Activated CD4-positive, alpha-beta memory T cell treated with anti-CD3 and anti-CD28 coated beads for 36 hours (primary cell): ENCODE measurements at places on chromosomes 11 and 22. TPM values are rescaled to one million over a fixed set of nuclear protein-coding genes. Genes with fewer than 3 reads are reported as not detected.

DNA sequence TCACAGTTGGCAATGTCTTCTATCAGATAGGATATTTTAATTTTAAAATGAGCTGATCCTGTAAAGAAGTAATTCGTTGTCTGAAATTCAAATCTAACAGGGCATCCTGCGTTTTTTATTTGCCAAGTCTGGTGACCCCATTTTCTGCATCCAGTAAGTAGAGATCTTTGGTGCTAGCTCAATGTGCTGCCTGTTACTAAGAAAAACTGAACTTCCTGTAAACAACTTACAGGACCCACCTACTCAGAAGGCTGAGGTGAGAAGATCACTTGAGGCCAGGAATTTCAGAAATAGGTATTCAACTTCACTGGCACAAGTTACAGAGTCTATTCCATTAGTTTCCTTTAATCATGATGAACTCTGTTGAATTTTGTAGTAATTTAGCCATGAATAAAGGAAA, 4.0 kb downstream of the ARL14EP start:
- DNase-seq: no peak

DNA sequence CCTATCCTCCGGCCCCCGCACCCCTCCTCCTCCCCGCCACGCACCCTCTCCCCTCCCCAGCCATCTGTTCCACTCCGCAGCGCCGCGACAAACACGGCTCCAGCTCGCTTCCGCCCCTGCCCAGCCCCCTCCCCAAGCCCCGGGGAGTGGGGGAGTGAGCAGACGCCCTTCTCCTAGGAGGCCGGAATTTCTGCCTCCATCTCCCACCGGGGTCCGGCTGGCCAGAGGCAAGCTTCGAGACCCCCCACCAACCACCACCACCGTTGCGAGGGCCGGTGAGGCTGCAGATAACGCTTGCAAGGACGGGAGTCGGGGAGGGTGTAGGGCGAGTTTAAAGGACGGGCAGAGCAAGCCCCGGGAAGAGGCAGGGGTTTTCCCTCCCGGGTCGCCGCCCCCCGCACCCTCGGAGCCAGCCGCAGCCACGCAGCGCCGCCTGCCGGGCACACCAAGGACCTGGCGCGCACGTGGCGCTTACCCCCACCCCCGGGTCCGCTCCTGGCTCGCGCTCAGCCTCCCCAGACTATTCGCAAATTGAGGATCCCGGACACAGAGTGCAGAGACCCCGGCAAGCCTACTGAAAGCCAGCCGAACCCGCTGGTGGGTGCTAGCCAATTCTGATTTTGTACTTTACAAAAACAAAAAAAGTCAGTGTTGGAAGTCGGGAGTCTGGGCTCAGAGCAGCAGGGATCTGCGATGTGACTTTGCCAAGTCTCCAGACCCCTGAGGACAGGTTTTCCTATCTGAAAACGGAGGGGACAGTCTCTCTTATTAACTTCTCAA, 22.6 kb downstream of the RTN4RL2 start:
- DNase-seq: peak; percentile 75

DNA sequence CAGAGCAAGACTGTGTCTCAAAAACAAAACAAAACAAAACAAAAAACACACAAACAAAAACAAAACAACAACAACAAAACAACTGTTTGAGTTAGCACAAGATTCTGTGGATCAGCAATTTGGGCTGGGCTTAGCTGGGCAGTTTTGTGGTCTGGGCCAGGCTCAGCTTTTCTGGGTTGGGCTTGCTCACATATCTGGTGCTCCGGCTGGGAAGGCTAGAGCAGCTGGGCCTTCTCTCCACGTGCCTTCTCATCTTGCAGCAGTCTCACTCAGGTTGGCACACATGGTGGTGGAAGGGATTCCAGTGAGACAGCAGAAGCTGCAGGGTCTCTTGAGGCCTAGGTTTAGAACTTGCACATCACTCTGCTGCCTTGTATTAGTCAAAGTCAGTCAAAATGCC, 35.7 kb downstream of the EIF3F start:
- no peak for DNase-seq

- no peak for DNase-seq
These were observed at the start of gene ELF5 for GRCh38 chr11:34513682-34514449. TSS of gene ELF5 (minus strand) at chr11:34513794. CDS start at chr11:34505749, 8,045 bp downstream.

- DNase-seq: no peak
These were observed 63.1 kb upstream of the CCDC90B start for GRCh38 chr11:83349296-83349695.

- no peak for DNase-seq
These were observed 376.5 kb downstream of the BUD13 start for GRCh38 chr11:116396331-116396730.

GRCh38 chr22:20508815-20509271, 1.4 kb downstream of the MED15 start:
- peak; percentile 14 for DNase-seq

DNA sequence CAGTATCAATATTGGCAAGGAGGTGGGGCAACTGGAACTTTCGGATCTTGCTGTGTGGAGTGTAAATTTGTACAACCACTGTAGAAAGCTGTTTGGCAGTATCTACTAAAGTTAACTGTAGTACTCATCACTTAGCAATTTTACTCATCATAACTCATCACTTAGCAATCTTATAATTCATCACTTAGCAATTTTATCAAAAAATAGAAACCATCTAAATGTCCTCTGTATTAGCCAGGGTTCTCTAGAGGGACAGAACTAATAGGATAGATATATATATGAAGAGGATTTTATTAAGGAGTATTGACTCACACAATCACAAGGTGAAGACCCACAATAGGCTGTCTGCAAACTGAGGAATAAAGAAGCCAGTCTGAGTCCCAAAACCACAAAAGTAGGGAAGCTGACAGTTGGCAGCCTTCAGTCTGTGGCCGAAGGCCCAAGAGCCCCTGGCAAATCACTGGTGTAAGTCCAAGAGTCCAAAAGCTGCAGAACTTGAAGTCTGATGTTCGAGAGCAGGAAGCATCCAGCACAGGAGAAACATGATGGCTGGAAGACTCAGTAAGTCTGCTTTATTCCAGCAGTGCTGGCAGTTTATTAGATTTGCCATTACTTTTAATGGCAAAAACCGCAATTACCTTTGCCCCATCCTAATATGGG, 92.9 kb upstream of the USP47 start:
- no peak for DNase-seq

GRCh38 chr11:14567064-14567651, 47.0 kb upstream of the PSMA1 start:
- DNase-seq: no peak

DNA sequence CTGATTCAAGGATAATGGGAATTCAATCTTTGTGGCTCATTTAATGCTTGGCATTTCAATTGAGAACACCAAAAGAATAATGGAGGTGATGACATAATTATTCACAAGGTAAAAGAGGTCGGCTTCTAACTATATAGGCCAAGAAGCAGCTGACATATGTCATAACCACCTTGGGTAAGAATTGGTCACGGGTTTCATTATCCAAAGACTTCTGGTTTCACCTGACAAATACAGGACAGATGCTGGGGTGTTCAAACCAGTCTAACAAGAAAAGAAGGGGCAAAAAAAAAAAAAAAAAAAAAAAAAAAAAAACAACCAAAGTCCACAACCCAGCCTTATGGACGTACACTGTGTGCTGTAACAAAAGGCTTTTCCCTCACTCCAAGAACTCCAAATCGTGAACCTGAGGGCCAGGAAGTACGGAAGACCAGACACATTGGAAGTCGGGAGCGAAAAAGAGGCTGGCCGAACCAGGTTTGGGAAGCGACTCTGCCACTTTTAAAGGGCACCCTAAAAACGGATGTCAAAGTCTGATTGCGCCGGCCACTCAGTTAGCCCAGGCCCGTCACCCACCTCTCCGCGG, 385 bp downstream of the HARBI1 start:
- DNase-seq: no peak

DNA sequence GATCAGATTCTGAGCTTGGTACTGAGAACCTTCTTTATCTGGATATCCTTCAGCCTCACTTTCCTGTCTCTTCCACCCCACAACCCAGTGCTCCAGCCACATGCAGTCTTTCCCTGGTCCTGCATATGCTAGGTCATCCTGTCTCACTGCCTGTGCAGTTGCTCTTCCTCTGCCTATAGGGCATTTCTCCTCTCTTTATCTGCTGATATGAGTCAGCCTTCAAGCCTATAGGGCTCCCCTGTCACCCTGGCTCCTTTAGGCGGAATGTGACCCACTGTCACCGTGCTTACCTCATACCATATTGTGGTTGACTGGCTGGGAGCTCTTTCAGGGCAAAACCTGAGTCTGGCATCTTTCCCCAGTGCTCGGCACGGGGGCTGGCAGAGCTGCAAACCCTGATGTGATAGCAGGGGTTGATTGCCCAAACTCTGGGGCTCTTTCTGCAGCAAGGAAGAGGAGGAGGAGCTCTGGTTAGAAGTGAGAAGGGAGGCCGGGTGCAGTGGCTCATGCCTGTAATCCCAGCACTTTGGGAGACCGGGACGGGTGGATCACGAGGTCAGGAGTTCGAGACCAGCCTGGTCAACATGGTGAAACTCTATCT, 26.3 kb downstream of the MEI1 start:
- DNase-seq: peak; percentile 11

DNA sequence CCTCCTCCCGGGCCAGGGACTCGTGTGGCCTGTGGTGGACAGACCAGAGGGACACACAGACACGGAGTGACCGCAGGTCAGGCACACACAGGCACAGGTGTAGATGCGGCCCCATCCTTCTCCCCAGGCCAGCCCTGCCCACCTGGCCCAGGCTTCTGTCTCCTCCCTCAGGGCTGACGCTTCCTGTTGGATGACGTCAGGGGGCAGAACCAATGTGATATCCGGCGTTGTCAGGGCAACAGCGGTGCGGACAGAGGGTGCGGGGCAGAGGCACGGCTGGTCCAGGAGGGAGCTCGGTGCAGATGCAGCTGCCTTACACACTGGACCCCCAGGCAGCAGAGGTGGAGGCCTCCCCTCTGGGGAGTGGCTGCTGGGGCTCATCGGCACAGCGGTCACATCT, 2.9 kb upstream of the TUBGCP6 start:
- peak; percentile 77 for DNase-seq

DNA sequence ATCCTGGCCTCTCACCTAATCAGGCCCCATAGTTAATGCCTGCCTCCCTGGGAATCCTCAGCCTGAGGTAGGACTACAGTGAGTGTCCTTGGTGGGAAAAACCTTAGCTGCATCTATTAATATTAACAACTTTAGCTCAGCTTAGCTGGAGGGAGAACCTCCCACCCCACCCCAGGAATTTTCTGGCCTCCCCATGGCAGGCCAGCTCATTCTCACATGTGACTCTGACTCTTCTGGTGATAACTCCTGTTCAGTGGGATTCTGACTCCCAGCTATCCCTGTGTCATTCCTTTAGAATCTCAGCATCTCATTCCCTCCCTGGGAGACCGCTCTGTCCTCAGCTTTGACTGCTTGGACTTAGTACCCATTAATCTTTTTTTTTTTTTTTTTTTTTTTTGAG, 14.5 kb downstream of the ART5 start:
- no peak for DNase-seq

- no peak for DNase-seq
These were observed 10.3 kb downstream of the SCARF2 start for GRCh38 chr22:20427104-20427944.

DNA sequence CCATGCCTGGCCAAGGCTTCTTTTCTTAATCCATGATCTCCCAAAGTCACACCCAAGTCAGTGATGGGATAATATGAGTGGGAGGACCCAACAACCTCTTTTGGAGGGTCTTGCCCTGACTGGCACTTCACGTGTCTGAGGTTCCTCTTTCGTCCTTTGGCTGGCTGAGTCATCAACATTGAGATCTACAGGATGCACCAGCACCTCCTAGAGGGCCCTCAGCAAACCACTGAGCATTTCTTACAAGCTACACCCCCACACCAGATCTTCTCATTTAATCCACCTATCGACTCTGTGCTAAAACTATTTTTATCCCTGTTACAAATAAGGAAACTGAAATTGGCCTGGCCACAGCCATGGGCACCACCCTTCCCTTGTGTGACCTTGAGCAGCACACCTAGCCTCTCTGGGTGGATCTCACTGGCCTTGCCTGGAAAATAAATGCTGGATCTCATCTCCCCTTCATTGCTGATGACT, 63.4 kb downstream of the FLI1 start:
- peak; percentile 84 for DNase-seq

DNA sequence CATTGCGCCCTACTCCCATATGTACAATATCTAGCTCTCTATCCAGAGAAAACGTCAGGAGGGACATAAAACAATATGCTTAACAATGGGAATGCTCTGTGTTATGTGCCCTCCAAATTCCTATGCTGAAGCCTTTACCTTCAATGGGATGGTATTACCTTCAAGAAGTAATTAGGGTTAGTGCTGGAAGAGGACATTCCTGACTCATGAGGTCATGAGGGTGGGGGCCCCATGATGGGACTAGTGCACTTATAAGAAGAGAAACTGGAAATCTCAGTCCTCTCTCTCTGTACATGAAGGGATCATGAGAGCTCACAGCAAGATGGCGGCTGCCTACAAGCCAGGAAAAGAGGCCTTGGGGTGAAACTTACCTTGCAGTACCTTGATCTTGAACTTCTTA, 20.3 kb downstream of the MMP20 start:
- no peak for DNase-seq

- no peak for DNase-seq
These were observed at the start of gene FCHSD2 for GRCh38 chr11:73142128-73142377. TSS of gene FCHSD2 (minus strand) at chr11:73142318. CDS start at chr11:73141877, 441 bp downstream.

GRCh38 chr11:63553759-63554158, 9.4 kb downstream of the PLAAT2 start:
- DNase-seq: peak; percentile 74

- DNase-seq: no peak
These were observed 109.7 kb upstream of the CLPB start for GRCh38 chr11:72543849-72544542.

GRCh38 chr11:18145025-18145424, 12.7 kb downstream of the MRGPRX3 start:
- DNase-seq: no peak

GRCh38 chr22:46075764-46076531, 74.4 kb upstream of the PPARA start:
- DNase-seq: no peak

DNA sequence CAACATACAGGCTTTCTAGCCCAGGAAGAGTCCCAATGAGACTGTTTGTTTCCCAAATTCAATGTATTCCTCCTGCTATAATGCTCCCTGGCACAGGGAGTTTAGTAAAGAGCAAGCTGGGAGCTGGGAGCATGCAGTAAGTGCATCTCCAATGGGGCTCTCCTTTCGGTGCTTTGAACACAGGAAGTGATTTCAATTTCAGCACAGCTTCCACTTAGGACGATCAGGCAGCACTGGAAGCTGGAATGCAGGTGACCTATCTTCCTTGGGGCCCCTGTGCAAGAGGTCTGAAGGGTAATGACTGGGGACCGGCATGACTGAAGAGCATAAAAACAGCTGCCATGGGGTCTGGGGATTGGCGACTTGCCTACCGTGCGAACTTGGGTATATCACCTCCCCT, 76.0 kb downstream of the LARGE1 start:
- DNase-seq: no peak

DNA sequence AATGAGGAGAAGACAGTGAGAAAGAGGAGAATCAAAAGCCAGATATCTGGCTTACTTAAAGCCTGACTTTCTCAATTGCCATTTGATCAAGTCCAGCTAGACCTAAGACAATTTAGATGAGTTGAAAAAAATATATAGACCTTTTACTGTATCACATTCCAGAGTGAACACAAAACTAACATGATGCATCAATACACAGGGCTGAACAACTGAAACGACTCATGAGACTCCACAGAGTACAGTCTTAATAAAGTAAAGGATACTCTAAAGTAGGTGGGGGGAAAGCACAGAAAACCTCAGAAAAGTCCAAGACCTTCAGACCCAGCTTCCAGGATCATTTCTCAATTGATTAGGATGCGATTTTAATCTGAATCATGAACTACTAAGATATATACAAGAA, 95.3 kb upstream of the OR9G4 start:
- DNase-seq: no peak

Gene PHOX2A
- not detected for total RNA-seq

Gene C11orf16
- not detected for total RNA-seq

Gene NDUFS8
- total RNA-seq: 134 TPM

Gene ADAMTS8
- total RNA-seq: not detected

Gene BEST1
- total RNA-seq: 0.48 TPM

Gene MOGAT2
- not detected for total RNA-seq

Gene NOL12
- 33.3 TPM for total RNA-seq
